ENCODE measurements at places on chromosomes 5 and 9.

DNA sequence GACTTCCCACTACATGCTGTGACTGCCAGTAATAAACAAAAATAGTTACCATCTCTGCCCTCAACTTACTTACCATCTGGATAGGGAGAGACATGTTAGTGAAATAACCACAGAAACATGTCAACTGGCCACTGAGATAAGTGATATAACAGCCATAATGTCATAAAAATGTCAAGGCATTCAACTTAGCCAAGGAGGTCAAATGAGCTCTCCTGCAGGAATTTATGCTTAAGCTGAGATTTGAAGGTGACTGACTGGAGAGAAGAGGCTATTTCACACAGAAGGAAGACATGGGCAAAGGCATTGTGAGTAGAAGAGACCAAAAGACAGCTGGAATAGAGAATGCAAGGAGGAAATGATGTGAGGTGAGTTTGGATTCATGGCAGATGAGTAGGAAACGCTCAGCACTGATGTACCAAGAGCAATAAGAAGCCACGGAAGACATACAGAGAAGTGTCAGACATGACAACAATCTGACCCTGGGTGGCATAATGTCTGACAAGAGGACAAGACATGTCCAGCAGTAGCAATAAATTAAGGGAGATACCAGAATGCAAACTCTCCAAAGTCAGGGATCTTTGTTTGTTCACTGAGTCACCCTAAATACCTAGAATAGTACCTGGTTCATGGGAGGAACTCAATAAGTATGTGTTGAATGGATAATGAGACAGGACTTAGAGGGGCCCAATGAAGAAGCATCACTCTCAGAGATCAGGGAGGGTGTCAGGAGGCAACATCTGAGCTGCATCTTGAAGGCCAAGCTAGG, 318.8 kb downstream of the ACTL7B start:
- no peak for DNase-seq

GRCh38 chr5:171904886-171905285, 101.6 kb downstream of the FBXW11 start:
- DNase-seq, result no peak

DNA sequence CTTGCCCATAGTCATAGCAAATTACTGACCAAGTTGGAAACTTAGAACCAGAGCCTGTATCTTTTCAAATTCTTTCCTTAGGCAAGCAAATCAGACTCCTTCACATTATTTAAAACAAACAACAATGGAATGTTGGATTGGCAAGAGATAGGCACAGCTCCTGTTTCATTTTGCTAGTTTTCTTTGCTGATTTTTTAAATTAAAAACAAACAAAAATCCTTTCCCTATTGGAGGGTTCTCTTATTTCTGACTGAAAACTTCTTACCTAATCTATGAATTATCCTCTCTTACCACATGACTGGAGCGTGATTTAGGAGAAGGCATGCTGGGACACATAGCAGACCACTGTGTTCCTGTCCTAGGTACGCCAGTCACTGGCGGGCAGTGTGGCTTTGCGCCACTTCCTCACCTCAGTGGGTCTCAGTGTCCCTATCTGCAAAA, 63.0 kb downstream of the TTC39B start:
- no peak for DNase-seq

- DNase-seq, result no peak
Measured at GRCh38 chr9:35518225-35518821, 28.4 kb downstream of the RUSC2 start.
